Caki2 (cell line): ENCODE measurements at places on chromosomes 16 and 17. TPM values are rescaled to one million over a fixed set of nuclear protein-coding genes. Genes with fewer than 3 reads are reported as not detected.
A peak's percentile ranks its signal among the peaks of the same experiment; 100 is the strongest.

- no peak for DNase-seq
Measured at GRCh38 chr16:17850581-17851250, 380.0 kb upstream of the XYLT1 start.

DNA sequence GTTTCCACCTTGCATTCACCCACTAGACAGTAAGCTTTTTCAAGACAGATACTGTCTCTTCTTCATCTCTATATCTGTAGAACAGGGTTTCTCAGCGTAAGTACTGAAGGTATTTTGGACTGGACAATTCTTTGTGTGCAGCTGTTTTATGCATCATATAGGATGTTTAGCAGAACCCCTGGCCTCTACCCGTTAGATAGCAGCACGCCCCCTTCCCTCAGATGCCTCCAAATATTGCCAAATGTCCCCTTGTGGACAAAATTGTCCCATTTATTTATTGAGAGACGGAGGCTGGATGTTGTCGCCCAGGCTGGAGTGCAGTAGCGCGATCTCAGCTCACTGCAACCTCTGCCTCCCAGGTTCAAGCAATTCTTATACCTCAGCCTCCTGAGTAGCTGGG, 263.3 kb upstream of the TBX2 start:
- no peak for DNase-seq

- peak; percentile 42 for DNase-seq
Measured at GRCh38 chr17:78868391-78868790, 27.8 kb upstream of the USP36 start.

FAM20A gene
- total RNA-seq = not detected in 2 replicates

MSLN gene
- total RNA-seq = not detected in 2 replicates

- DNase-seq = no peak
Measured at GRCh38 chr17:61200339-61200715, 199.3 kb upstream of the TBX2 start.

- no peak for DNase-seq
Measured at GRCh38 chr17:13337151-13337550, 264.6 kb downstream of the HS3ST3A1 start.

DNA sequence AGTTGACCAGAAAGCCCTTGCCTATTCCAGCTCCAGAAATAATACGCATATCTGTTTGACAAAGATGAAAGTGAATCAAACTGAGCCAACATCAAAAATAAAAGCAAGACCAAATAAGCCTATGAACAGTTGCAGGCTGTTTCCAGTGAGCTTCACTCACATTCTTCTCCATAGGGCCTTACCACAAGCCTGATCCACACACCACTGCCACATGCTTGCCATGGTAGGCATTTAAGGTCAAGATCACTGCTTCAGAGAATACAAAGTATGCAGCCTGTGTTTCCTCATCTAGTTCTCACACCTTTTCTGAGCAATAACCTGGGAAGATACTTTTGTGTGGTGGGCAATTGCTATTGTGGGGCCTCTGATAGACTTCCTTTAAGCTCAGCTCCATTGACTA, 1060.2 kb downstream of the CDH11 start:
- no peak for DNase-seq

DNA sequence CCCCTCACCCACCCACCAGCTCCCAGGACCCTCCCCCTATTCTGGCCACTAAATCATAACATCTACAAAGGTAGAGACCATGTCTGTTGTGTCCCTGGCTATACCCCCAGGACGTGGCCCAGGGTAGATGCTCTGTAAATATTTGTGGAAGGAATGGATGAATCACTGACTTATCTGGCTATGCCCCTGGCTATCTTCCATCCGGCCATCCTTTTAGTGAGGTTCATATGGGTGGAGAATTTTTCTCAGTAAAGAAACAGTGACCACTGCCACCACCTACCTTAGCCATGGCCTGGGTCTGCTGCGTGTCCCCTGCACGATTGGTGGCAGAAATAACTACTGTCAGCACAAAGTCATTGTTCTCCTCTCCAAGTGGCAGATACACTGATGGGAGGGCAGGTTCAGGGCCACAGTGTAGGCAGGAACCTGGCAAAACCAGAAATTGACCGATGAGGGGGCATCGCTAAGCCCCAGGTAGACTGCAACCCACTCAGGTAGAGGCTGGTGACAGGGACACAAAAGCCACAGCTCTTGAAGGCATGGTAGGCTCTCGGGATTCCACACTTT, 63.1 kb upstream of the BCO1 start:
- DNase-seq = peak; percentile 29

DNA sequence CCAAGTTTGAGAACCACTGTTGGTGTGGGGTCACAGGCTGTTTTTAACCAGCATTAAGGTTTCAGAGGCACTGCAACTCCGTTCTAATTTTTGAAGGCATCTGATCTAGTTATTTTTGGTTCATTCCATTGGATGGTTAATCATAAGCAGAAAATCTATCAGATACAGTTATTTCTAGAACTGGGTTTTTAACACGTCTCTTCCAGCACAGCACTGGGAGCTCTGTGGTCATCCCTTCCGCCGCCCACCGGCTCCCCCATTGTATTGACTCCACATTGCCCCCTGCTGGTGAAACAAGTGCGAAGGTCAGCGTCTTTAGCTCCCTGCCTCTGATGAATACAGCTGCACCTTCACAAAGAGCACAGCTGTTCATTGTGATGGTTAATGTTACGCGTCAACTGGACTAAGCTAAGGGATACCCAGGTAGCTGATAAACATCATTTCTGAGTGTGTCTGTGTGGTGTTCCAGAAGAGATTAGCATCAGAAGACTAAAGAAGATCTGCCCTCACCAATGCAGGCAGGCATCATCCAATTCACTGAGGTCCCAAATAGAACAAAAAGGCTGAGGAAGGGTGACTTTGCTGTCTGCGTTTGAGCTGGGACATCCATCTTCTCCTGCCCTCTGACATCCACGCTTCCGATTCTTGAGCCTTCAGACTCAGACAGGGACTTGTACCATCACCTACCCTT, 8.5 kb downstream of the CCL18 start:
- peak; percentile 21 for DNase-seq

PRSS33 gene
- total RNA-seq = not detected in 2 replicates

CD300E gene
- total RNA-seq = not detected in 2 replicates

DNA sequence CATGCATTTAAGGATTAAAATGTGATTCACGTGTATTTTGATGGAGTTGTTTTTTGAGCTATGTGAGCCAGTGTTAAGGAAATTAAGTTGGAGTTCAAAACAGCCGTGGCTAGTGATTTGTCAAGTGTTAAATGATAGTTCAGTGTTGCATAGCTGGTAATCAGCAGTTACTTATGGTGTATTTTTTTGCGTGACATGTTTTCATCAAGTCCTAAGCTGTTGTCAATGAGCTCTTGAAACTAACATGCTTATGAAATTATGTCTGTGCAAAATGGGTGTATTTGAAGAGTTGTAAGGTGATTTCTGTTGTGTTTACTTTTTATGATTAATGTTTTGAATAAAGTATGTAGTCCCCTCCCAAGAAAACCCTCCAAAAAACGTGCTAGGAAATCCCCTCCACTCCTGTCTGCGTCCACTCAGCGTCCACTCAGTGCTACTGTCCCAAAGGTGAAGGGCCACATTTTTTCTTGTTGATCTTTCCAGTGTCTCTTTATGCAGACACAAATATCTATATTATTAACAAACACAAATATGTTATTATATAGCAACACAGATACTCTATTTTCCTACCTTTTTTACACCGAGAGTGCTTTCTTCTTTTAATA, 30.0 kb downstream of the USP10 start:
- DNase-seq = peak; percentile 22

- DNase-seq = no peak
Measured at GRCh38 chr17:79981661-79982101, 54.0 kb downstream of the TBC1D16 start.

HAS3 gene
- total RNA-seq = 21.1 and 35.9 TPM in 2 replicates

GRCh38 chr16:14302399-14303181, 231.5 kb downstream of the MRTFB start:
- no peak for DNase-seq

GRCh38 chr16:48194828-48195556, 39.2 kb upstream of the ABCC12 start:
- DNase-seq = peak; percentile 18

GRCh38 chr16:85871756-85872155, 27.2 kb upstream of the IRF8 start:
- no peak for DNase-seq

GRCh38 chr17:49414271-49414621, 436 bp downstream of the PHB1 start:
- peak; percentile 12 for DNase-seq

- DNase-seq = no peak
Measured at GRCh38 chr16:72897707-72898106, 150.2 kb downstream of the ZFHX3 start.

DNA sequence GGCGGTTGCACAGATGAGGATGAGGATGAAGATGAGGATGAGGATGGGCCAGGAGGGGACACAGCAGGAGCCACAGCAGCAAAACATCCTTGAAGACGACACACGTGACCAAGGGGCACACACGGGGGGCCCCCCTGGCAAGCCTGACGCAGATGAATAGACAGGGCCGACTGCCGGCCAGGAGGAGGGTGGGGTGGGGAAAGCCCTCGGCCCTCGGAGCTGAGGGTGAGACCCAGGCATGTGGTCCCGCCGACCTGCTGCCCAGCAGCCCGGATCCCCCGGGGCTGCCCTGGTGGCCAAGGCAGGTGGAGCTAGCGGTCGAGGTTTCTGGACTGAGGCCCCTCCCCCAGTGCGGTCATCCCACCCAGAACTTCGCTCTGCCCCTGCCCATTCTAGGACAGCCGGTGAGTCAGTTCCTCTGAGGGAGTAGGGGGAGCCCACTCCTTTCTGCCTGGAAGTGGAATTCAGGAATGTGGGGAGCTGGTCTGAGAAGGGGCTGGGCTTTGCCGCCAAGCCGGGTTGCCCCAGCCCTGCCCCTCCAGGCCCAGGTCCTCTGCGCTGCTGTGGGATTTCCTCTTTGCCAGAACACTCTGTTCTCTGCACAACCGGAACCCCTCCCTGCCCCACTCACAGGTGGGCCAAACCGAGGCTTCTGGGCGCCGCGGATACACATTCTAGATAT, 9.9 kb downstream of the CYGB start:
- no peak for DNase-seq

GRCh38 chr17:76688165-76688622, 22.6 kb downstream of the MXRA7 start:
- peak; percentile 55 for DNase-seq

HAGH gene
- 205 and 219 TPM in 2 replicates for total RNA-seq

DNA sequence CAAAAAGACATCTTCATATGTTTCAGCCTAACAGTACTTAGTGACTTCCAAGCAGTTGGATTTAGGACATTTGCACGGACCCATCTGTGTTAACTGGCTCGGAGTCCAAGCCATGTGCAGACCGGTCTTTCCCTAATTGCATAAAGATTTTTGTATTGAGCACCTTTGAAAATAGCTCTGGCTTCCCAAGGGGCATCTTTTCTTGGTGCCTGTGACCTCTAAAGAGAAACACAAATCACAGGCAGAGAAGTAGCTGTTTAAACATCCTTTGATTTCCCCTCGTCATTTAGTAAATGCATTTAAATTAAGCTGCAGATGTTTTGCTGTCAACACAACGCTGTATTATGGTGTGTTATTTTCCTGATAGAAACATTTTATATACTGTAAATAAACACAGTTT, 288.2 kb upstream of the SALL1 start:
- no peak for DNase-seq

DNA sequence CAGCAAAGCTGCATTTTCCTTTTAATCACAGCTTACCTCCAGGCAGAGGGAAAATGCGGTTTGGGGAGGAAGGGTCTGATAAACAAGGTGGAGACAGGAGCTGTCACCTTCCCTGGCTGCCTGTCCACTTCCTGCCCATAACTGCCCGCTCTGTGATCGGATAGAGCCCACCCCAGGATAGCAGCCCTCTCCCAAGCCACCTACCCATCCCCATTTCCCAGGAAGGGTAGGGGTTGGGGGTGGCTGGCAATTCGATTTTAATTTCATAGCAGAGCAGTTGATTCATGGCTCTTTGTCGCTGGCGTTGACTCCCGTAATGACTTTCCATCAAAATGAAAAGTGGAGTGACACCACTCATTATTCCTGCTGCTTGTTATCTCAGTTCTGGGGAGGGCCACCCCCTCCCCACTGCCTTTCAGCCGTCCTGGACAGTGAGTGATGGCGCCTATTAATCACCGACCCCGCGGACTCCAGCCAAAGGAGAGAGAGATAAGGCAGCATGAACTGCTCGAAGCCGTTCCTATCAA, 11.2 kb downstream of the CDK5RAP3 start:
- no peak for DNase-seq

CSH2 gene
- total RNA-seq = not detected in 2 replicates

KRTAP17-1 gene
- total RNA-seq = not detected in 2 replicates

SDR42E1 gene
- total RNA-seq = not detected in 2 replicates

DNA sequence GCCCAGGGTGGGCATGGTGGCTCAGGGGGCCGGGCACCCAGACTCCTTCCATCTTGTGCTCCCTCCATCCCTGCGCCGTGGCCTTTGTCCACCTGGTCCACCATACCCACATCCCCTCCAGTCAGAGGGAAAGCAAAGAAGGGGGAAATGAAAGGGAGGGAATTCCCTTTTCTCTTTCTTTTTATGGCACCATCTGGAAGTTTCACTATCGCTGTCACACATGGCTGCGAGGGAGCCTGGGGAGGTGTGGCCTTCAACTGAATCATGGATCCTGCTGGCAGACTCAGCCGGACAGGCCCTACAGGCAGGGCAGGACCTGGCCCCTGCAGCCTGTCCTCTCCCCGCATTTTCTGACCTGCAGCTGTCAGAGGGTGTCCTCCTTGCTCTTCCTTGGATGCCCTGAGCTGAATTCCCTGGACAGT, 6.2 kb downstream of the SLC12A3 start:
- DNase-seq = peak; percentile 73

DNA sequence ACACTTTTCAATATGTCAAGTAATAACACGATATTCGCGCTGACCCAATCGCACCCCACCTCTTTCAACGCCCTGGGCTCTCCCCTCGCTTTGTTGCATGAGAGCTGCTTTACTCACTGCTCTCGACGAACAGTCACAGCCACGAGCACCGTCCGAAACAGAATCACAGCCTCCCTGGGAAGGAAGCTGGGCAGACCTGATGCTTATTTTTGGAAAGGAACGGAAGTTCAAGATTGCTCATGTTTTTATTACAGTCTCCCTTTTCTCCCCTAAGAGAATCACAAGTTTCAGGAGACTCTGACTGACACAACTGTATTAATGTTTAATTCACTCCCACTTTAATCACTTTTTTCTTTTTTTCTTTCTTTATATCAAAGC, 67.8 kb downstream of the ANKRD11 start:
- no peak for DNase-seq

- peak; percentile 89 for DNase-seq
Measured at GRCh38 chr16:87457061-87457611, 35.7 kb downstream of the ZCCHC14 start.

- no peak for DNase-seq
Measured at GRCh38 chr17:54259476-54259875, 436.7 kb downstream of the KIF2B start.

- DNase-seq = no peak
Measured at GRCh38 chr16:4384509-4384942, 12.9 kb downstream of the VASN start.

KRTAP3-1 gene
- total RNA-seq = not detected in 2 replicates

- no peak for DNase-seq
Measured at GRCh38 chr17:19343256-19343630, 19.3 kb downstream of the B9D1 start.

DNA sequence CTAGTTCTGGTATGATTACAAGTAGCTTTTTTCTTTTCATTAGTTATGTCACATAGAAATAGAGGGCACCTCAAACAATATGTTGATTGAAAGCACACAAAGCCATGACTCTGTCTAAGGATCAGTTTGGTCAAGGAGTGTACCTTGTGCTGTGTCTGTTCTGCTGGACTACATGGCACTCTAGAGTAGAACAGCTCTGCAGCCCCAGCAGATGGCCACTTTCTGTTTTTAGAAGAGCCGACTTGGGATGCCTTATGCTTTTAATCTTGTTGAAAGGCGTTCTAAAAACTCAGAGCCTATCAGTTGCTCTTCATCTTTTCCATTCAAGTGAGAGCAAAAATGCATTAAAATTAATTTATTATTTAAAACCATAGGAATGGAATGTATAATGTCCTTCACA, 49.3 kb upstream of the CA10 start:
- DNase-seq = no peak
